ENCODE measurements at places on chromosomes 11 and 22.

GRCh38 chr11:125300791-125301218 lies 136.3 kb downstream of the PKNOX2 start:
- DNase-seq = peak; percentile 89

GRCh38 chr11:78080818-78081495 lies 1.3 kb upstream of the NDUFC2 start:
- DNase-seq = peak; percentile 80

DNA sequence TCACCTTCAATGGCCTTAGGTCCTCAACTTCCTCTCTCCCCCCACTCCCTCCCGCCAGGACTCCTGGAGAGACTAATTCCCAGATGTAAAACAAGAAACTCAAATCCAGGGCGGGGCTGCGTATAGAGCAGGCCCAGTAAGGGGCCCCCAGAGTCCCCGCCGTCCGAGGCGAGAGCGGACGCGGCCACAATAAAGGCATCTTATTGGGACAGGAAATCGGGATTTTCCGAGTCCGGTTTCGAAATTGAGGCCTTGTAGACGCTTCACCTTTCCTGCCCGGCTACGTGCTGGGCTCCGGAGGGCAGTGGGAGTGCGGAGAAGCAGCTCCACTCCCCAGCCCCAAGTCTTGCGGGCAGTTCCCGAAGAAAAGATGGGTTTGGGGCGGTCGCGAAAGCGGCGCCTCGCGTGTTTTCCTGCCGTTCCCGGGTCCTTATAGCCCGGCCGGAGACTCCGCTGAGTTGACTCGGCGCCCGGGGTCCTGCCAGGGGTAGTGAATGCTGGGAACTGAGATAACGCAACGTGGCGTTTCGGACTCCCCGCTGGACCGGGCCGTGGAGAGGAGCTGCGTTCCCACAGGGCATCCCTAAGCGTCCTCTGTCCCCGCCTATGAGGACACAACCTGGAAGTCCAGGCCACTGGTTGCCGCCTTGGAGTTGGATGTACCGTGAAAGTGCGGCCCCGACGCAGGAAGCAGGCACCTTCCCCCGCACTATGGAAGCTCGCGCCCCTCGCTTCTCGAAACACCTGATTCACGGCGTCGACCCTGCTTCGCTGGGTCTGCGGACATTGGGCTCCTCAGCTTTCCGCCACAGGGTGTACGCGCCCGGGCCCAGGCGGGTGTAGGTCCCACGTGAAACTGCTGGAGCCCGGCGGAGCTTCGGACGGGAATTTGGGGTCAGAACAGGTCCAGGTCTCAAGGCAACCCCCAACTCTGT lies 4.8 kb upstream of the CHRM1 start:
- DNase-seq = no peak

DNA sequence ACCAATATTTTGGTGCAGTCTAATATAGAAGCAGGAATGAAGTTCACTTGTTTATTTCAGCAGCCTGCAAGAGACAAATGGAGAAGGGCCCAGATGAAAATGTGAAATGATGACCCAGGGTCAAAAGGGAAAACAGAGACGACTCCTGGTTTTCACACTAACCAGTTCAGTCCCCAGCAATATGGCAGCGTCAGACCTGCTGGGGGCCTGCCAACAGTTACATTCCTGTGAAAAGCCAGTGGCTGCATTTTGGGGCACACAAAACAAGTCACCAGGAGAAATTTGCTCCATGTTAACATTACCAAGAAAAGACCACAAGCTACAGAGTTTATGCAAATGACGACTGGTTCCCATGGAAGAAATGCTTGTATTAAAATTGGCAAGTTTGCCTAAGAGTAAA lies 80.2 kb downstream of the CCDC34 start:
- DNase-seq = peak; percentile 45

GRCh38 chr22:49955581-49956417 lies 4.8 kb upstream of the PIM3 start:
- DNase-seq = no peak

DNA sequence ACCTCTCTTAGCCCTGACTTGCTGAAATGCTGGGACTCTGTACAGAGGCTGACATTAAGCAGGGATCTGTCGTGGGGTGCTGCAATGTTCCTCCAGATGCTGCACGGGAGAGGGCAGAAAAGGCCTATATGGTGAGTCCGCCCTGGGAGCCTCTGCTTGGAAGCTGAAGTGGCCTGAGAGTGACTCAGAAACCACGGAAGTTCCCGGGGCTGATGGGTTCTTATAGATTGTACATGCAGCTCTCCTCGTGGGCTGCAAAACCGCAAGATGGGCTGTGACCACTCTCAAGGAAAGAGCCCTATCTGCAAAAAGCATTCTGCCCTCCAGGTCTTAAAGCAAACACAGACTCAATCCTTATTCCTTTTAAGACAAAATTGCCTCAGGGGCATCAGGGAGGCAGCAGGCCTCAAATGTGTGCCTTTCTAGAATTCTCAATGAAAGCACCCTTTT lies 5.8 kb upstream of the SLC43A3 start:
- DNase-seq = peak; percentile 86

- peak; percentile 94 for DNase-seq
Observed at GRCh38 chr11:57424792-57425564, 1.9 kb downstream of the SLC43A3 start.
